Stimulated activated CD8-positive, alpha-beta memory T cell treated with anti-CD3 and anti-CD28 coated beads, Interleukin-7, amount 100 ng/mL, for 48 hours (primary cell): ENCODE measurements at places on chromosomes 5 and 9.

DNA sequence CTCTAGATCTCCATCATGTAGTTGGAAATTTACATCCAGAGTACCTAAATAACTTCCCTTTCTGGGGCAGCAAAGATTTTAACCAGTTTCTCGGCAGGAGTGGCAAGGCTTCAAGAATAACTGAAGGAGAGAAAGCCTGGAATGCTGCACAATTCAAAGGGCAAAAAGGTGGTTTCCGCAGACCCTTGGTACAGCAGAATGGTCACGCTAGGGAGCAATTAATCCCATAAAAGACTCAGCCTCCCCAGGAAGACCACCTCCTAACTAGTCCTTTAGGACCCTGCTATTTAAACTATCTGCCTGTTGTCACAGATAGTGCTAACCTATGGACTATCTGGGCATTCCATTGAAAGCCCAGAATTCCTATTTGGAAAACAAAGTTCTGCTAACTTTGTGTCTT lies 3.6 kb downstream of the HTR1A start:
- DNase-seq = no peak

DNA sequence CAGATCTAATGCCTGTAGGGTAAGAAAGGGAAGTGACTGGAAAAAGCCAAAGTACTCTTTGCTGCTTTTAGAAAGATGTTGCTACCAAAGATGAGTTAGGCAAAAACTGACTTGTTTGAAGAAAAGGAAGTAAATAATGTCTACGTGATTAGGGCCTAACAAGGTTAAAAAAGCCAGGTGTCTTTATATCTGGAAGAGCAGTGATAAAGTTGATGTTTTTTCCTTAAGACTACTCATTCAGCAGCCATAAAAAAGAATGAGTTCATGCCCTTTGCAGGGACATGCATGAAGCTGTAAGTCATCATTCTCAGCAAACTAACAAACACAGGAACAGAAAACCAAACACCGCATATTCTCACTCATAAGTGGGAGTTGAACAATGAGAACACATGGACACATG lies 13.5 kb upstream of the AMACR start:
- no peak for DNase-seq

DNA sequence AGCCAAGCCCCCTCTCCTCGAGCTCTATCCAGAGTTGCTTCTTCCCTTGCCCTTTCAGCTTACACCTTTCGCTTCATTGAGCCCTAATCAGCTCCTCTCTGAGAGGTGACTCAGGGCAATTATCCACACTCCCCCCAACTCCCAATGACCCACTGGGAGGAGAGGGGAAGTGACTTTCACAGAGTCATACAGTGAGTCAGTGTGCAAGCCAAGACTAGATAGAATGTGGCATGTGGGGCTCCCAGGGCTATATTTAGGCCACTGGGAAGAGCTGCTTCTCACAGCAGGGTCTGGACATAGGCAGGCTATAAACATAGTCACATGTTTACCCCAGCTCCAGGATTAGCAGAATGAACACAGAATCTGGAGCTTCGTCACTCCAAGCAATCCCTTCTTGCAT lies 57.4 kb downstream of the NRG2 start:
- DNase-seq = no peak

- no peak for DNase-seq
Measured at GRCh38 chr5:94901191-94901979, 282.9 kb downstream of the SLF1 start.

GRCh38 chr5:68894673-68895072 lies 199.1 kb upstream of the SLC30A5 start:
- DNase-seq = no peak
